B cell (primary cell): ENCODE measurements at places on chromosomes 7 and 10. TPM values are rescaled to one million over a fixed set of nuclear protein-coding genes. Genes with fewer than 3 reads are reported as not detected.
A peak's percentile ranks its signal among the peaks of the same experiment; 100 is the strongest.

- DNase-seq, result peak; percentile 66
Measured at GRCh38 chr10:80540981-80541750, 3.5 kb downstream of the SH2D4B start.

- DNase-seq, result no peak
Measured at GRCh38 chr10:13924040-13924725, 337.4 kb downstream of the PRPF18 start.

DNA sequence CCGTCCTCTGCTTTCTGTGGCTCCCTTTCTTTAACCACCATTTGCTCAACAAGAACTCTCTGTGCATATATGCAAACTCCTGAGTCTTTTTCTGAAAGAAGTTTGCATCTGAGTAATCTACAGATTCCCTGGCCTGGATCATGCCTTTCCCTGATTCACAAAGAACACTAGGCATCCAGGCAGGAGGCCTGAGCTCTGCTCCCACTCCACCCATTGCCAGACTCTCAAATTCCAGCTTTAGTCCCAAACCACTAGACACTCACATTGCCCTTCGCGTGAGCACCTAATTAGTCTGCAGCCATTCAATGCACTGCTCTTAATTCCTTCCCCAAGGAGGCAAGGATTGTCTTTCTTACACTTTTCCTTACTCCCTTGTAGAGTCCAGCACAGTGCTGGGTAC, 60.9 kb downstream of the ABCC2 start:
- no peak for DNase-seq

DNA sequence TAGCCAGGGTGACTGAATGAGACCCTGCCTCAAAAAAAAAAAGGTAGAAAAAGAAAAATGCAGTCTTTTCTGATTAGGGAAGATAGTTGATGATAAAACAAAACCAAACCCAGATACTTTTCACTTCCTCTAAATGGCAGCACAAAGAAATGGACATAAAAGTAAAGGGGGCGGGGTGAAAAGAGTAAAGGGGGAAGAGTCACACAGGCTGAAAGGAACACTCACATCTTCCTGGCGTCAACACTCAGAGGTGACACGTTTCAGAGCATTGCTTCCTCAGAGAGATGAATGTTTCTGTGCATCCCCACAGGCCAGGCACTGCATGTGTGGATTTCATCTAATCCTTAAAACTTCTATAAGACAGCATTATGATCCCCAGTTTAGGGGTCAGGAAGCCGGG, 81.2 kb downstream of the HIPK2 start:
- peak; percentile 60 for DNase-seq

GRCh38 chr10:56633876-56634452, 272.9 kb upstream of the ZWINT start:
- DNase-seq, result peak; percentile 63

DNA sequence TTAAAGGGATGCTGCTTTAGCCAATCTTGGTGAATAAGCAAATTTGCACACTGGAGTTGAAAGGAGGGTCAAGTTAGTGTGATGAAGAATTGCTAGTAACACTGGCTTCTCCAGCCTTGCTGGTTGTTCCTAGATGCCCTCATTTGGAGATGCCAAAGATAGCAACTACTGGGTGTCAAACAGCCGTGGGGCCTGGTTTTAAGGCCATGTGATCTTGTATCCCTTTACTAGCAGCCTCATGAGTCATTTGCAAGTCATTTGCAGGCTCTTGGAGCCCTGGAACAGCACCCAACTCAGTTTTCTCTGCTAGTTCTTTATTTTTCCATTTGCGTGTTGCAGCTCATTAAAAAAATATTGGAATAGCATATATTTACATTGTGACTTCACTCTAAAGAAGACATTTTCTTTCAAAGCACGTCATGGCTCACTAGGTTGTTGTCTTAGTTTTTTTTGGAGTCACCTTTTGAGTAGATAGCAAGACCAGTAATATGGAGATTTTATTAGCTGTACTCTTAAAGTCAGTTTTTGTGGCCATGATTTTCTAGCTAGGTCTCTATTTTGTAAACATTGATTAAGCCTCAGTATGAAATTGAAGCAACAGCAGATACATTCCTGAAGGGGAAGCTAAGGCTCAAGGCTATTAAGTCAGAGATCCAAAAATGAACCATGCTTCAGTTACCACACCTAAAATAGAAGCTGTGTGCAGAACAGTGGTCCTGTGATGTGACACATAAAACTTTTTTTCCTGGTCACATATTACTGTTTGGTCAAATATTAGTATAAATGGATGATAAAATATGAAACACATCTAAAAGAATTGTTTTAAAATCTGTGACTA, 1.3 kb downstream of the LSMEM1 start:
- no peak for DNase-seq

- peak; percentile 20 for DNase-seq
Measured at GRCh38 chr10:110681023-110681681, 37.0 kb downstream of the RBM20 start.

- no peak for DNase-seq
Measured at GRCh38 chr10:29946953-29947700, 112.3 kb downstream of the JCAD start.

- no peak for DNase-seq
Measured at GRCh38 chr7:16652240-16652583, 6.2 kb downstream of the BZW2 start.

GRCh38 chr7:31373337-31374289, 33.1 kb upstream of the NEUROD6 start:
- DNase-seq, result no peak

- DNase-seq, result no peak
Measured at GRCh38 chr10:71667387-71667752, 52.2 kb downstream of the C10orf105 start.

SDK1 gene
- polyA plus RNA-seq, result 0.52 and 0.73 TPM in 2 replicates

FZD8 gene
- polyA plus RNA-seq, result 0.43 and 0.76 TPM in 2 replicates

MASTL gene
- 7.6 and 12.3 TPM in 2 replicates for polyA plus RNA-seq

LOXL4 gene
- polyA plus RNA-seq, result 0.12 and 0.20 TPM in 2 replicates
